ENCODE measurements at places on chromosomes 6 and 20.

DNA sequence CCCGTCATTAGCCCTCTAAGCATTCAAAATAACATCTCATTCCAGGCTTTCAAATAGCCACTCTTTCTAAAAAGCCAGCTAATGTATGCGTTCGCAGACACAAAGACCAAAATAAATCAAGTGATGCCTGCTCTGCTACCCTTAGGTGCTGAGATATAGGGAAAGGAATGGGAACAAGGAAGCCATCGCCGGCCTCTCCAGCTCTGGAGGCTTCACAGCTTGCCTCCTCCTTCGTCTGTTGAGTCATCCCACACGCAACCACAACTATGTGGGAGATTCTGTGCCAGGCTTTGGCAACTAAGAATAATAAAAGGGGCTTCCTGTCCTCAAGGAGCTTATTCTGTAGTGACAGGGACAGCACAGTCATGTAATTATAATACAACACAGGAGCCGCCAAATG, 27.3 kb upstream of the SLC22A23 start:
- DNase-seq: peak; percentile 88

DNA sequence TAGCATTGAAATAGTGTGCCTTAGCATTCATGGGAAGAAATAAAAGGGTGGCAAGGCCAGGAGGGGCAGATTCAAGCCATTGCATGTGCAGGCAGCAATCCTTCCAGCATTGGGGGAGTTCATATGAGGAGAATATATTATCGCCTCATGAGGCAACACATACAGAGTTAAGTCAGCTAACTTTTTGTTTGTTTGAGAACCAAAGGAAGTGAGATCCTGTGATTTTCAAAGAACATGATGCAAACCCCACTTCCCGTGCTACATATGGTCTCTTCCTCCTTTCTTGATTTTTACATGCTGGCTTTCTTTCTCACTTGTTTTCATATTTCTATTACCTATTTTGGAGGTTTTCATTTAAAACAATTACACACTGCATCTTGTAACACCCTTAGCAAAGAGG, 579.7 kb upstream of the ARID1B start:
- DNase-seq: no peak

GRCh38 chr6:126396131-126396530, 56.2 kb downstream of the CENPW start:
- no peak for DNase-seq

DNA sequence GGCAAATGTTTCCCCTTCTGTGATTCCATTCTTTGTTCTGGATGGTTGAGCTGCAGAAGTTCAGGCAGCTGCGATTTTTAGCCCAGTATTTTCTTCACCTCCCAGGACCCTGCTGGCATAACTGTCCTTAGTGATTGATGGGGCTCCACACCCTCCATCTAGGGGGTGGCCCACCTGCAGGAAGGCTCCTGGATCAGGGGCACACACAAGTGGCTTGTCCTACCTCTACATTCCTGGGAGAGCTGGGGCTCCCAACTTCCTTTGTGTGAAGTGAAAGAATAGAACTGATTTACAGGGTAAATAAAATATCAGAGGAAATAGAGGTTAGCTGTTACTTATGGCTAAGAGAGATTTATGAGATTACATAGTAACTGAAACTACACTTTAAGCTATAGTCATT, 129.5 kb upstream of the MAP3K7 start:
- DNase-seq: no peak

DNA sequence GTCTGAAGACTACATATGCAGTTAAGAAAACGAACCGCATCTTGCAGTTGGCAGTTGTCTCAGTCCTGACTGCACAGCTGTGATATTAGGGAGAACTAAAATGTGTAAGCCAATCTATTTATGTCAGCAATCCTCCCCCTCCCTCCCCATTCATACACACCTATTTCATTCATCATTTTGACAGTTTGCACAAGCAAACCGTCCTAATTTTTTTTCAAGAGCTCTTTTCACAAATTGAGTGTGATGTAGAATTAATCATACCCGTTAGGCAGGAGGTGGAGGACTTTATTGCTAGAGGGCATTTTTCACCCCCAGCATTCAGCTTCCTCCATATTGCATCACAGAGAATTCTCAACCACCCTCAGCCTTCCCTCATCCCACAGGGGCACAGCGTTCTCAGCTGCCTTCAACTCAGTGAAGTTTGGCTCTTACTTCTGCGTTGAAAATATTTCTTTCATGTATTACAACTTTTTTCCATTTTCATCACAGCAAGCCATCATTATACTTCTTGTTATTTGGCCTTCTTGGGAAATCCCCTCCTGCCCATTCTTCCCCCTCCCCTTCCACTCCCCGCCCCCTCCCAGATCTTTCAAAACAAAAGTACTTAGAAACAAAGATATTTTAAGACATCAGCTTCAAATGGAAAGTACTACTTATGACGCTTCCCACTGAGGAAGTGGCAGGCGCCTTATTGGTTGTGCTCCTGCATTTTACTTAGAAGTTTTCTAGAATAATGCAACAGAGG, 37.5 kb downstream of the NOX3 start:
- DNase-seq: peak; percentile 80

GRCh38 chr6:68211242-68211795, 423.8 kb upstream of the ADGRB3 start:
- DNase-seq: no peak

DNA sequence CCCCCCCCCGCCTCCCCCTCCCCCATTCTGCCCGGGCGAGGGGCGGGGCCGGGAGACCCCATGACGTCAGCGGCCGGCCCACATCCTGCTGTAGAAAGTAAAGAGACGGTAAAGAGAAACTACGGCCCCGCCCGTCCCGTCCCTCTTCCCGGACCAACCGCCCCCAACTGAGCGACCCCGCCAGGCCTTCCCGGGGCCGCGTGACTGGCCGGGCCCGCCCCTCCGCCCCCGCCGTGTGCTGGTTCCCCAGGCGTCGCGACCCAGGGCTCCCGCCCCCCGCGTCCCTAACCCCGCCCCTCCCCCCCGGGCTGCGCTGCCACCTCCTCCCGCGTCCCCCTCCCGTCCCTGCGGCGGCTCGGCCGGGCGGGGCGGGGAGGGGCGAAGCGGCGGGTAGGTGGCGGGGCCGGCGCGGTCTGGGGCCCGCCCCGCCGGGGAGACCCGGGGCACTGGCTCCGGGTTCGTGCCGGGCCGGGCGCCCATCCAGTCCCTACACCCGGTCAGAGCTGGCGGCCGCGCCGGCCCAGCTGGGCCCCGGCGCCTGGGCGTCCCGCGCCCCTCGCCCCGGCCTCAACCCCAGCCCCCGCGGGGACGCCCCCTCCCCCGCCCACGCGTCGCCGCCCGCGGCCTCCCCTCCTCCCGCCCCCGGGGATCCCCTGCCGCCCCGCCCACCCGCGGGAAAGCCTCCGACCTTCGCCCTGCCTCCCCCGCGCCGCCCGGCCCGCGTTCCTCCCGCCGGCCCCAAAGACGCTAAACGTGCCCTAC, 655 bp upstream of the HIVEP1 start:
- DNase-seq: peak; percentile 99

DNA sequence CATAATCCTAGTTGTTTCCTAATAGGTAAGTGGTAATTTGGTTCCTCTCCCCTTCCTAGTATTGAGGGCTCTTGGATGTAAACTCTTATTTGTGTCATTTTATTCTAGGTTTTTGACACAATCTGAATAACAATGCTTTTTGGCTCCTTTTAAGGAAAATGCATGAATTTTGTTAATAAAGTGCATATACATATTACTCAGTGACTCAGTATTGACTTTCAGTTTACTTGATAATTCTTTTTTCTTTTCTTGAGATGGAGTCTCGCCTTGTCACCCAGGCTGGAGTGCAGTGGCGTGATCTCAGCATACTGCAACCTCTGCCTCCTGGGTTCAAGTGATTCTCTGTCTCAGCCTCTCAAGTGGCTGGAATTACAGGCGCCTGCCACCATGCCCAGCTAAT, 19.1 kb downstream of the ITCH start:
- DNase-seq: no peak
